ENCODE measurements at places on chromosomes 16 and 17.

DNA sequence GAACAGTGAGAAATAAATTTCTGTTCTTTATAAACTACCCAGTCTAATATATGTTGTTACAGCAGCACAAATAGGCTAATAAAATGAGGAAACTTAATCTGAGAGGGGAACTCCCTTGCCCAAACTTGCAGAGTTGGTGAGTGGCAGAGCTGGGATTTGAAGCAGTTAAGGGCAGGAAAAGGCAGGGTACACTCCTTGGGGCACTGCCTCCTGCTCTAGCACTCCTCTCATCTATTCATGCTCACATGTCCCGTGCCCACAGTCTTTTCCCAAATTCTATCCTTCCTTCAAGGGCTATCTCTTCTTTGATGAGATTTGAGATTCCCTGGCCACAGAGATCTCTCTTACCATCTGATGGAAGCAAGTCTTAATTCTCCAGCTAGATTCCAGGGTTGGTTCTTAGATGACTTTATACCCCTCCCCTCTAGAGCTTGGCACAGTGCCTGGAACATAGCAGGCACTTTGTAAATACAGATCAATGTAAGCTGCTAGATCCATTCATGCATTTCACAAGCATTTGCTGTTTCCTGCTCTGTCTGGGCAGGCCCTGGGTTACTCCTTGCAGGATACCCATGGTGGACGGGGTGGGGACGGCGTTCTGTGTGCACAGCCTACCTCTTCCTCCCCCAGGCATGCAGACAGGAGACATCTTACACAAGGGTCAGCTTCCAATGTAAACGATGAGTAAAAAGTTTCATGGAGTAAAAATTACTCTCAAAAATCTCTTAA is 39.2 kb upstream of the ABCC12 start:
- DNase-seq, result no peak

DNA sequence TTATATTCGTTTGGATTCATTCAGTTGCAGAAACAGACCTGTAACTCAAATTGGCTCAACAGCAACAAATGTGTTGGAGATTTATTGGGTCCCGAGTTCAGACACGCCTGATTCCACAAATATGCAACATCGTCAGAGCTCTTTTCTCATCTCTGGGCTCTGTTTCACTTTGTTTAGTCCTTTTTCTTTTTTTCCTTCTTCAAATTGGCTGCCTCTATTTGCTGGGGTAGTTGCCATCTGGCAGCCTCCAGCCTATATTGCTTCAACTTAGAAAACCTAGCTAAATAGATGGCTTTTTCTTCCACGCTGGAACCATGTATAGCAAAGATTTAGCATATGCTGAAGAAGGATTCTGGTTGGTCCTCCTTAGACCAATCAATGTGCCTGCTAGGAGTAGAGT is 398.5 kb downstream of the RBFOX1 start:
- no peak for DNase-seq

- DNase-seq, result no peak
Measured at GRCh38 chr16:54921206-54921824, 9.3 kb upstream of the IRX5 start.

GRCh38 chr17:75652934-75653549 is 13.9 kb downstream of the RECQL5 start:
- no peak for DNase-seq

- no peak for DNase-seq
Measured at GRCh38 chr17:78884148-78884825, 18.7 kb downstream of the CEP295NL start.

- DNase-seq, result peak; percentile 3
Measured at GRCh38 chr17:29760279-29761039, 137.7 kb upstream of the CORO6 start.

GRCh38 chr16:66425651-66426050 is 1.4 kb upstream of the BEAN1 start:
- no peak for DNase-seq

DNA sequence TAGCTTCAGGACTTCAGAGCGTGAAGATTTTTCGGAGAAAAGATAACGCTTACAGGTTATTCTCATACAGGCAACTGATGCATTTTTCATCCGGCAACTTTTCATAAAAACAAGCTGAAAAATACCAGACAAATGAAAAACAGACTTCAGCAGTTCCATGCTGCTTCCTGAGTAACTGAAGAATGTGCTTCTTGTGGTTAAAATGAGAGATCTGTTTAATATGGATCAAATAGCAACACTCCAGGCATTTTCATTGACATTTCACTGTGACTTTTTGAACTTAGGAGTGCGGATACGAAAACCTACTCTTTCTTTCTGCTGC is 705 bp upstream of the PITPNC1 start:
- no peak for DNase-seq

- no peak for DNase-seq
Measured at GRCh38 chr17:68238164-68238870, 9.5 kb upstream of the AMZ2 start.

DNA sequence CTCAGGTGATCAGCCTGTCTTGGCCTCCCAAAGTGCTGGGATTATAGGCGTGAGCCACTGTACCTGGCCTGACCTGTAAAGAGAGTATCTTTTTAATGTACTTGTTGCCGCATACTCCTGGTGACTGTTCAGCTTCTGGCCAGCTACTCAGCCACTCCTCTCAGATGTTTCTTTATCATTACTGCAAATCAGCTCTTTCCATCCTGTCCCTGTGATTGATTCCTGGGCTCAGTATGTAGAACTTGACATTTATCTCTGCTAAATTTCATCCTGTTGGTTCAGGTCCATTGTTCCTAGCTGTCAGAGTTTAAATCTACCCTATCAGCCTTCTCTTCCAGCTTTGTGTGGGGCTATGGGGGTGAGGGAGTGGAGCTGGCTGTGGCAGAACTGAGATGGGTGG is 211.5 kb upstream of the ASIC2 start:
- DNase-seq, result no peak

GRCh38 chr16:2022723-2023091 is 3.1 kb downstream of the NPW start:
- peak; percentile 37 for DNase-seq

DNA sequence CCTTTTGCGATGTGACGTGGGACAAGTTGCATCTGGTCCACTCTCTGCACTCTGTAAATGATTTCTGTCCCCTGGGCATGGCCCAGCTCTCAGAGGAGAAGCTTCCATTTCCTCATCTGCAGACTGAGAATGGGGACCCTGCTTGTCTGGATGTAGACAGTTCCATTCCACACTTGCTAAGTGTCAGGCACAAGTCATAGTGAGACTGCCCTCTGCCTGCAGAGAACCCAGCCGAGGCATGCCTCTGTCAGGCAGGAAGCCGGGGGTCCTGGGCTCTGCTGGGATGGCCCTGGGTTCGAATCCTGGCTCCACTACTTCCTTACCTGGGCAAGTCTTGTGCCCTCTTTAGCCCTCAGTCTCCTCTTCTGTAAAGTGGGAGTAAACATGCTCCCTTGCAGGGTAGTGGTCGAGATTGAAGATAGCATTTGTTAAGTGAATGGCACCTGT is 4.1 kb downstream of the MAP2K3 start:
- DNase-seq, result no peak

DNA sequence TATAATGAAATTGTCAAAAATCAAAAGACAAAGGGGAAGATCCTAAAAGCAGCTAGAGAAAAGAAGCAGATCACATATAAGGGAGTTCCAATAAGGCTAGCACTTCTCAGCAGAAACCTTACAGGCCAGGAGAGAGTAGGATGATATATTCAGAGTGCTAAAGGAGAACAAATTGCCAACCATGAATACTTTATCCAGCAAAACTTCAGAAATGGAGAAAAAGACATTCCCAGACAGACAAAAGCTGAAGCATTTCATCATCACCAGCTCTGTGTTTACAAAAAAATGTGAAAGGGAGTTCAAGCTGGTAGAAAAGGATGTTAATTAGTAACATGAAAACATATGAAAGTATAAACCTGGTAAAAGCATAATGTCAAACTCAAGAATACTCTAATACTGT is 37.4 kb downstream of the CDR2 start:
- no peak for DNase-seq

- DNase-seq, result no peak
Measured at GRCh38 chr17:82956146-82956725, 116.4 kb upstream of the ZNF750 start.

DNA sequence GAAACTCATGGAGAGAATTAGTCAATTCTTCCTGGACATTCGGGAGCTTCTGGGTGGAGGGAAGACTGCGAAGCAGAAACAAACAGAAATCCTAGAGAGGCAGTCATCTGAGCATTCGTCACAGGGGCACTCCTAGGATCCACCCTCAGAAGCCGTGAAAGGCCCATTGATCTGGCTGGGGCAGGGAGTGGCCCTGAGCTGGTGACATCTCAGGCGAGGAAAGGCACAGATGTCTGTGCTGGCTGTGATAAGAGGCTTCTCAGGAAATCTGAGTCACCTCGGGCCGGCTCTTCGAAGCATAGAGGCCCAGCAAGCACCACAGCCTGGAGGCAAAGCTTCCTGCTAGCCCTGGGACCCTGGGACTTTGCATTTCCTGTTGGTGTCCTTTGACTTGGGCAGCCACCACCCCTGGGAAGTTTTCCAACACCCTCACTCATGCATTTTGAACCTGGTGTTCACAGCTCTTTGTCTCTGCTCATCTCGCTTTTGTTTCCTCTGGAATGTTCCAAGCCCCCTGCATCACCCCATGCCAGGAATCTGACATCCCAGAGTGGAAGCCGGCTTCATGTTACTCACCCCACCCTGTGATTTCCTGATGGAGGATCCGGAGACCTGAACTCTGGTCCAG is 23.3 kb upstream of the CDRT4 start:
- DNase-seq, result no peak

DNA sequence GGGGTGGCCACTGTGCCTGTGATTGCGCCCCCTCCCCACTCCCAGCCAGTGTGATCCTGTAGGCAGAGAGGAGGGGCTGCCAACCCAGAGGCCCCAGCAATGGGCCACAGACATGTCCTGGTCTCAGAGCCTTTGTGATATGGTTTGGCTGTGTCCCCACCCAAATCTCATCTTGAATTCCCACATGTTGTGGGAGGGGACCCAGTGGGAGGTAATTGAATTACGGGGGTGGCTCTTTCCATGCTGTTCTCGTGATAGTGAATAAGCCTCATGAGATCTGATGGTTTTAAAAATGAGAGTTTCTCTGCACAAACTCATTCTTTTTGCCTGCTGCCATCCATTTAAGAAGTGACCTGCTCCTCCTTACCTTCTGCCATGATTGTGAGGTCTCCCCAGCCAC is 56.8 kb upstream of the ZNF469 start:
- no peak for DNase-seq

DNA sequence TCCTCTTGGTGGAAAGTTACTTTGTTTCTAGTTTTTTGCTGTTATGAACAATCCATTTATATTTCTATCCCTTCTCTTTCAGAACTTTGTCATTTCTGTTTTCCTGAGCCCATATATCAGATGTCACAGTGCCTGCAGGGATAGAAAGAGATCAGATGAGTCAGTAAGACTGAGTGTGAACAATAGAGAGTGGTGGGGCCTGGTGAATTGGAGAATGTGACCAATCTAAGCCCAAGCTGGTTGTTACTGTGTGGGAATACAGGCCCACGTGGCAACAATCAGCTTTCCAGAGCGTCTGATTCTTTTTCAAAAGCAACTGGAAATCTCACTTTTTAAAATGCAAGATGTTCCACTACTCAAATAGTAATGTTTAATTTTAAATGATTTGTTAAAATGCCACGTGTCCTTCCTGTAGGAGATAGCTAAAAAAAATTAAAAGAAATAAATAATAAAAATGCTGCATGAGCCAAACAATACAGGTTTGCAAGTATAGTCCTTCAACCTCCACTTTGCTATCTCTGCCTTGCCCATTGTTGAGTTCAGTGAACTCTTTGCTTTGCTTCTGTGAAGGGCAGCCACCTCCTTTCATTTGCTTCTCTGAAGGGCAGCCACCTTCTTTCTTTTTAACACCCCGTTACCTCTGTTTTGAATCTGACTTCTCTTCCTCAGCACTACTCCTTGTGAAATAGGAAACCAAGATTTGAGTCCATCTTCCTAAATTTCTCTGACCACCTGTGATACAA is 9.6 kb downstream of the DCTN5 start:
- no peak for DNase-seq

GRCh38 chr17:67358612-67359011 is 7.8 kb downstream of the PSMD12 start:
- no peak for DNase-seq

- no peak for DNase-seq
Measured at GRCh38 chr17:9798724-9799123, 7.3 kb upstream of the DHRS7C start.

DNA sequence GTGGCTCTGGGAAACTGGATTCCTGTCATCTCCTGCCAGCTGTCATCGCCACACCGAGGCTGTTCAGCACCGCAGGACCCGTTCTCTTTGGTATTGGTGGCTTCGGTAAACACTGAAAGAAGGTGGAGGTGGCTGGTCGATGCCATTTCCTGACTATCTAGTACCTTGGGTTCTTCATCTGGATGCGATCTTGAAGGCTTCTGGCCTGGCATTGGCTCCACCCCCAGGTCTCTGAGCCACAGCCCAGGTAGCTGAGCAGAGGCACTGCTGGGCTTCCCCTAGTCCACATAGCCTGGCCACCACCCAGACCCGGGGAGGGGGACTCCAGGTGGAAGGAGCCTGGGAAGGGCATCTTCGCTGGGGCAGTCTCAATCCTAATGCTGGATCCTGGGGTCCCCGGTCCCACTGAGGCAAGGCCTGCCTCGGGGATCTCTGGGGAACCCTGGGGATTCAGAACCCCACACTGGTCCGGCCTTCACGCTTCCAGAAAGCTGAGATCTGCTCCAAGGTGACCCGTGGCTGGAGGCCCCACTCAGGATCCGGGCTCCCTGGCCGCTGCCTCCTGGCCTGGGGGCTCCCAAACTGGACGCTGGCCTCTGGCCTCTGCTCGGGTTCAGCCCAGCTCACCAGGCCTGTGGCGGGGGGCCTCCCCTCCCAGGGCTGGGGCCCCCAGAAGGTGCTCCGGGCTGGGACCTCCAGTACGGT is 1.8 kb downstream of the C16orf54 start:
- no peak for DNase-seq

DNA sequence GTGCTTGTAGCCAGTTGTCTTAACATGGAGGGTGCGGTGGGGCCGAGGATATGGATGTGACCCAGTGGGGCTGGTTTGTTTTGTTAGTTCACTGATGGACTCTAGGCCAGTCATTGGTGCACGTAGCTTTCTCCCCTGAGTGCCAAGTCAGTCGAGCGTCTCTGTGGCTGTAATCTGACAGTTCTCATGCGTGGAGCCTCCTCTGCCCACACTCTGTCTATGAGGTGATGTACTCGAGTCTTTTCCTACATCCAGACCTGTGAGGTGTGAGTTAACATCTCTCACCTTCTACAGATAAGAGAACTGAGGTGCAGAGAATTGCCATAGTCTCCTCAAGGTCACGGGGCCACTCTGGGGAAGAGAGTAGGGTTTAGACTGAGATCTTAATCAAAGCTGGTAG is 90.2 kb downstream of the MARCHF10 start:
- DNase-seq, result no peak
